Stimulated activated CD8-positive, alpha-beta memory T cell treated with anti-CD3 and anti-CD28 coated beads, Interleukin-7, amount 100 ng/mL, for 1 hour (primary cell): ENCODE measurements at places on chromosomes 7 and 10.

- no peak for DNase-seq
Observed at GRCh38 chr7:116997972-116998371, 44.7 kb downstream of the ST7 start.

DNA sequence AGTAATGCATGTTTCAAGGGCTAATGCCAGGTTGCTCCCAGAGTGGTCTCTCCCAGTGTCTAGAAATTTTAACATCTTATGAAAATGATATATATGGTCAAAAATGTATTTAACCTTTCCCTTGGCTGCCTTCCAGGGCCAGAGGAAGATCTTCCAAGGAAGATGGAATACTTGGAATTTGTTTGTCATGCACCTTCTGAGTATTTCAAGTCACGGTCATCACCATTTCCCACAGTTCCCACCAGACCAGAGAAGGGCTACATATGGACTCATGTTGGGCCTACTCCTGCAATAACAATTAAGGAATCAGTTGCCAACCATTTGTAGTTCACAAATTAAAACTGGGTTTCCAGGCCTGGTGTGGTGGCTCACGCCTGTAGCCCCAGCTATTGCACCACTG, 9.0 kb downstream of the GATAD1 start:
- DNase-seq = no peak

DNA sequence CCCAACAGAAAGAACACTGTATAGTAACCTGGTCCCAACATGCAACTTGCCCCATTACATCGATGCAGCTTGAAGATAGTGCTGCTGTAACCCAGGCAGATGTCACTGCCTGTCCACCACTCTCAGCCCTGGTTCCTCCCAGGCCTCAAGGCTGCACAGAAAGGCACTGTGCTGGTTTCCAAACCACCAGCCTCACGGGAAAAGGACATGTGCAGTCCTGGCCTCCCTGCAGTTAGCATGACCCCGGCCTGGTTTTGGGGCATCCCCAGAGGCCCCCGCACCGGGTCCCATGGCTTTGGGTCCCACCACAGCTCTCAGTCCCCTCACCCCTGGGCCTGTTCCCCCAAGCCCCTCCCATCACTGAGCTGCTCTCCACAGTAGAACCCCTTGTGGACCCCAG, 214.5 kb downstream of the TNS3 start:
- DNase-seq = no peak

DNA sequence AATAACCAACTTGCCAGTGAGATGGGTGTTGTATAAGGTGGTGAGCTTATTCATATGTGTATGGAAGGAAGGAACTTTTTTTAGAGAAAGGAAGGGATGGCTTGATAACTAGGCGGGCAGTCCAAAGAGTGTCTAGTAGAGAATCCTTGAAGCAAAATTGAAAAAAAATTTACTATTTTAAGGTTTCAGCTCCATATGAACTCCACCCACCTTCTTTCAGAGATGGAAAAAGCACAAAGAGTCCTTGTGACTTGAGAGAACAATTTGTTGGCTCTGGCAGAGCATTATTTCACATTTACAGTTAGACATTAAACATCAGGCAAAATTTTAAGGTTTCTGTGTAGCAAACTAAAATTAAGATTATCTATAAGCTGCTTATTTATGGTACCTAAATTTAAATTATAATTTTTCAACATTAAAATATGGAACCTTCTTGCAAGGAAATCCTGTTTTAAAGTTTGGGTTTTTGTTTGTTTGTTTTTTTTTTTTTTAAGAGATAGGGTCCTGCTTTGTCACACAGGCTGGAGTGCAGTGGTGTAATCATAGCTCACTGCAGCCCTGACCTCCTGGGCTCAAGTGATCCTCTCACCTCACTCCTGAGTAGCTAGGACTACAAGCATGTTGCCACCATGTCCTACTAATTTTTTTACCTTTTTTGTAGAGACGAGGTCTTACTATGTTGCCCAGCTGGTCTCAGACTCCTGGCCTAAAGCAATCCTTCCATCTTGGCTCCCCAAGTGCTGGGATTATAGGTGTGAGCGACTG, 12.2 kb downstream of the PTPN12 start:
- no peak for DNase-seq

DNA sequence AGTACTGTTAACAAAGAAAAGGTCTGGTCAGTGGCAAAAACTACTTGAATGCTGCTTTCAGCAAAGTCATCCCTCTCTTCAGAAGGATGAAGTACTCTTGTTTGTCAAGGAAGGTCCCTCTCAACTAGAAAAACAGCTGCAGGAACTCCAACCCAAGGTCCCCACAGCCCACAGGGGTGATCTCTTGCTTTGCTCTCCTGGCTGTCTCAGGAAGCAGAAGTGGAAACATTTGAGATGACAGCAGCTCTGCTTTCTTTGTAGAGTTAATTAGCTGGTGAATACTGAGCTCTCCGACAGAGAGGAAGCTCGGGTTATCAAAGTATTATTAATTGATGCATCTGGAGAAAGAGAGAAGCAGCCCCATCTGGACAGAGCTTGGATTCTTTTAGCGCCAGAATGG, 25.4 kb upstream of the LRGUK start:
- no peak for DNase-seq

GRCh38 chr7:100396421-100396982, 23.2 kb downstream of the PILRA start:
- DNase-seq = no peak

GRCh38 chr10:33304423-33305225, 29.8 kb downstream of the NRP1 start:
- DNase-seq = no peak

DNA sequence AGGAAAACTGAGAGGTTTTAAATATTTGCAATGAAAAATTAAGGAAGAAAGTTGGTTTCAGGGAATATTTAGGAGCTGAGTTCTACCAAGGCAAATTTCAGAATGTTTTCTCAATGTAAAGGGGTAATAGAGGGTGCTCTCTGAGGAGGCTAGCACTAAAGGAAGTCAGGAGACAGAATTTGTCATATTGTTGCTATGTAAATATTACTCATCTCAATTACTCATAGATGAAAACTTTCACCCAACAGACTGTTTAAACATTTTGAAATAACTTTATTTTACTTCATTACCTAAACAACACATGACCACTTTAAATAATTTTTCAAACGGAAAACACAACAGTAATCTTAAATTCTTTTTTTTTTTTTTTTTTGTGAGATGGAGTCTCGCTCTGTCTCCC, 274.8 kb upstream of the NRG3 start:
- DNase-seq = no peak

DNA sequence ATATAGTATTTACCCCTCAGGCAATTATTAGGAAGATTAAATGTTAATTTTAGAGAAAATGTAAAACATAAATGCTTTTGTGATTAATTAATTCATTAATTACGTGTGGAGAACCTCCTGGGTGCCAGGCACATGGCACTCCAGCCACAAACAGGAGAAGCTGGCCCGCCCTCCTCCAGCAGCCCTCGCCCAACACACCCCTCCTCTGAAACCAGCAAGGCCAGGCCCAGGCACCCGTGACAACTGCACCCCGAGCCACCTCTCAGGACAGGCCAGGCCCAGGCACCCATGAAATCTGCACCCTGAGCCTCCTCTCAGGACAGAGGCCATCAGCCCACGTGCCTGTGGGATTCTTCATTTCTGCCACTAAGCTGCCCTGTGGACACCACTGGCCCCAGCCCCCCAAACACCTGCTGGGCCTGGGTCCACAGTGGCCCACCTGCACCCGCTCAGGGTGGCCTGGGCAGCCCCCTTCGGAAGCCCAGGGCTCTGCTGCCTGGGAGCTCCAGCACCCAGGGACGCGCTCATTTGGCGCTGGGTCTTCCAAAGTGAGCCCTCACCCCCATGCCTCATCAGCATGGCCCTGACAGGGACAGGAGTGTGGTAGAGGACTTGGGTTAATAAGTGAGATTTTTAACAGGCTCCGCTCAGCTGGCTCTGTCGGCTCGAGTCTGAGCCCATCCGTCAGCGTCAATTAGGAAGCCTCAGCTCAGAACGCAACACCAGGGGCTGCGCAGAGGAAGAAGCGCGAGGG, 482.1 kb downstream of the DNAJB6 start:
- DNase-seq = no peak

GRCh38 chr7:15326044-15326644, 235.7 kb downstream of the AGMO start:
- no peak for DNase-seq

DNA sequence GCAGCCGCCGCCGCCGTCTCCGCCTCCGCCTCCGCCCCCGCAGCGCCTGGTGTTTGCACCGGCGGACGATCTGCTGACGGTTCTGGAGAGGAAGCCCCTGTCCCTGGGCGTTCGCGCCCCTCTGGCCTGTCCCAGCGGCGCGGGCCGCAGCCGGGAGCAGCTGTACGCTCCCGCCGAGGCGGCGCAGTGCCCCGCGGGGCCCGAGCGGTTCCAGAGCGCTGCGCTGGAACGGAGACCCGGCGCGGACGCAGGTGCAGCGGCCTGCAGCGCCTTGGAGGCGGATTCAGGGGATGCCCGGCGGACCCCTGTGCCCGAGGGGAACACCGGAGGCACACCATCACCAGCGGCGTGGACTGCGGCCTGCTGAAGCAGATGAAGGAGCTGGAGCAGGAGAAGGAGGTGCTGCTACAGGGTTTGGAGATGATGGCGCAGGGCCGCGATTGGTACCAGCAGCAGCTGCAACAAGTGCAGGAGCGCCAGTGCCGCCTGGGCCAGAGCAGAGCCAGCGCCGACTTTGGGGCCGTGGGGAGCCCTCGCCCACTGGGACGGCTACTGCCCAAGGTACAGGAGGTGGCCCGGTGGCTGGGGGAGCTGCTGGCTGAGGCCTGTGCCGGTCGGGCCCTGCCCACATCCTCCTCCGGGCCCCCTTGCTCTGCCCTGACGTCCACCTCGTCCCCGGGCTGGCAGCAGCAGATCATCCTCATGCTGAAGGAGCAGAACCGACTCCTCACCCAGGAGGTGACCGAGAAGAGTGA, 24.8 kb upstream of the ZNF735 start:
- no peak for DNase-seq

DNA sequence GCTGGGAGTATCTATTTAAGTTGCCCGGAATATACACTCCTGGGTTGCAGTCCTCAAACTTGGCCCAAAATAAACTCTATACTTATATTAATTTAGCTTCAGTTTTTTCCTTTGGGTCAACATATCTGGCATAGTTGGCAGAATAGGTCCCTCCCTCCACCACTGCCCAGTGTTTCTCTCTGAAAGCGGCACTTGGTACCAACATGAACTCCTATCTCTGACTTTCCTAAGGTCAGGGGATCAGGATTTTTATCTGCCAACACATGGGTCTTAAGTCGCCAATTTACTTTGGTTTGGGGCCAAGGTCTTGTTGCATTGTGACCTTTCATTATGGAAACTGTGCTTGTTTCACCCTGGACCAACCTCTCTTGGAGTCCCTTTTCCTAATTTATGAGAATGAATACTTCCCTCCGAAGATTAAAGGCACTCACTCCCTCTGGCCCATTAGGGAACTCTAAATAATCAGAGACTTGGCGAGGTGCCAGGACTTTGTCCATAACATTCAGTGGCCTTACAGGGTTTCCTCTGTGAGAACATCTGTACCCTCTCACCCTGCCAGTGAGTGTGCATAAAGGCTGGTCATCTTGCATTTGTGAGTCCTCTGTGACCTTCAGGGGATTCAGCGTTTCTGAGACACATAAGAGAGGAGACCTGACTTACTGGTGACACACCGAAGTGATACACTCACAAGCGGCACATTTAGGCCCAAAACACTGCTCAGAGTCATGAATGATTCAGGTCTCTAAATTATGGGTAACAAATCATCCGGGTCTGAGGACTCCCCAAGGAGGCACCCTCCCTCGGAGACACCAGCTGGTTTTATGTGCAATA, 19.7 kb upstream of the FKBP9 start:
- DNase-seq = no peak

- DNase-seq = no peak
Observed at GRCh38 chr7:142856565-142857245, 1.8 kb downstream of the EPHB6 start.

DNA sequence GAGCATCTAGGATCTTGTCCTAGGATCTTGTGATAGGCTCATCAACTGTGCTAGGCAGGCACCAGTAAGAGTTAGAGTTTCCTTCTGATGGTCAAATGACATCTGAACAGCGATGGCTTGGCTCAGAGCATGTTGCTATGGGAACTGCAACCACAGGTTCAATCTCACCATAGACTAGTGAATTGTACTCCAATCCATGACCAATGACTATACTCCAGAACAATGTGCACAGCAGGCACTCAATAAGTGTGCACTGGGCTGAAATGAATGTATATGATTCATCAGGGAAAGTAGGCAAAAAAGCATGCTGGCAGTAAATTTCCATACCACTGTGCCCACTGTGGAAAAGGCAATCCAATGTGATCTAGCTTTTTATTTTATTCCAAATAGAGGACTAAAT, 163.6 kb upstream of the HPS1 start:
- DNase-seq = no peak

DNA sequence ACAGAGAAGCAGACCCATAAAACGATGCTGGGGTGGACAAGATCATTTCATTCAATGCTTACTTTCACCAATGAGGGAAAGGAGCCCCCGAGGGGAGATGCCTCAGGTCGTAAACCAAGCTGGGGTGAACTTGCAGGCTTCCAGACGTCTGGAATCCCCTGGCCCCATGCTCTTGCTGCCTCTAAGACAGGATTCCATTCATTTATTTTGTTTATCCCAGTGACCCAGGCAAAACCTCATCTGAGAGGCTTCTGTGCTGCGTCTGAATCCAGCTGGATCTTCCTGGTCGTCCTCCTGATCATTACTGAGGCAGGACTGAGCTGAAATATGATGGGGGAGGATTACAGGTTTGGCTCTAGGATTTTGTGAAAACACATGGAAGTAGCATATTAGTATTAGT, 182.9 kb downstream of the MYOF start:
- DNase-seq = no peak

GRCh38 chr7:79282070-79282694, 171.3 kb downstream of the MAGI2 start:
- no peak for DNase-seq

DNA sequence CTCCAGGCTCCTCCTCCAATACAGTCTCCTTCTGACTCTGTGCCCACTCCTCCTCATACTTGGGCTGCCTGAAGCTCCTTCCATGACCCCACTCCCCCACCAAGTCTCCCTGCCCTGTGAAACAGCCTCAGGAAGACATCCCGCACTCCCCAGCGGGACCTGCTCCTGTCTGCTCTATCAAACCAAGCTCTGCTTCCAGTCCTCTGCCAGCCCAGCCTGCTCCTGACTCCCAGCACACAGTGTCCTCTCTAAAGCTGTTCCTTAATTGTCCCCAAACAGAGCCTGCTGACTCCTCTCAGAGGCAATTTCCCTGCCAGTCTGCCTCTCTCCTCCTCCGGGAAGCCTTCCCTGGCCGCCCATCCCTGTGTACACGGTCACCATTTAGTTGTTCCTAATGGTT, 9.9 kb downstream of the POLL start:
- no peak for DNase-seq

DNA sequence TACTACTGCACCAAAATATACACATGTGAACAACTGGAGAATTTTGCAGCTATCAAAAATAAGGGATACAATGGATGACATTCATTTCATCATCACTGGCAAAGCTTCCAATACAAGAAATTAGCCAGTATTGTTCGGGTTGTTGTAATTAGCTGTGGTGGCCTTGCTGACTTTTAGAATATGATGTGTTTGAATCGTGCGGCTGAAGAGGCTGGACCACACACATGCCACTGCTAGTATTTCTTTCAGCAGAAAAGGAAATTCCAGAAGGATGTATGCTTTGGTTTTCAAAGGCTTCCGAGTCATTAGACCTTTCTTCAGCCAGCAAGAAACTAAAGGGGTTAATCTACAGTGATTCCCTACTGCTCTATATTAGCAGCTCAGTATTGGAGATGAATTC, 16.6 kb downstream of the RPP38 start:
- DNase-seq = no peak
